ENCODE measurements at places on chromosomes 5 and 9. TPM values are rescaled to one million over a fixed set of nuclear protein-coding genes. Genes with fewer than 3 reads are reported as not detected.

Gene FBP2
- 0.28 TPM for total RNA-seq

GRCh38 chr5:131413605-131414559 lies 150.0 kb downstream of the CDC42SE2 start:
- no peak for DNase-seq
- no peaks in the 10 kb centered on the region for H3K27me3 ChIP-seq
- H3K36me3 ChIP-seq, result peaks cover 13% of the 10 kb centered on the region
- H3K4me1 ChIP-seq, result no peaks in the 10 kb centered on the region
- no peak overlapping the region for H3K27ac ChIP-seq

DNA sequence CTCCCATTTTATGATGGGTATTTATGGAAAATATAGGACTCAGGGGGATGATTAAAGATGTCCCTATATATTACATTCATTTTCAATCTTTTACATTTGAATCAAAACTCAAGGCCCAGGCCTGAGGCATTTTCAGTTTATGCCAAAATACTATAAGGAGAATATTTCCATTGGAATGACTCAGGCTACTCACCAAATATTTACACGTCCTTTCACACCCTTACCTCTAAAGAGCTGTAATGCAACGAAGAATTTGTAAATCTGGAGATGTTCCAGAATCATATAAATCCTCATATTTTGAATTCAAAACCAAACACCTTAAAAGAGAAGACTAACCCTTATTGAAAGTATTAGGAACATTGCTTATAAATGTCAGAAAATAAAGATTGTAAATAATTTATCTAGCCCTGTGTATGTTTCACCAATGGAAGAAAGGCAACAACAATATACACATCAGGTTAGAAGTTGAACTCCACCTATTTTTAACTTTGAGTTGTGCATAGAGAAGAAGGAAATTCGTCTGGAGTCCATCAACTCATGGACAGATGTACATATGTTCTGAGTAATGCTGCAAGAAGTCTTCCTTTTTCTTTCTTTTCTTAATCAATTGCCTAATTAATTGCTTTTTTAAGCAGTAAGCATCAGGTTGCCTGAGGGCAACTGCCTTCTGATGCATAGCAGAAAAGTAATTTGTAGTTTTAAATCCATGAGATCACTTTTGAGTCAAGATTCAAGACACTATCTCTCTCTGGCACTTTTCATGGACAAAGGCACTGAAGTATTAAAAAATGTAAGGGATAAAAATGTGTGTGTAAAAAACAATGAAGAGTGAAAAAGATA lies 579.3 kb upstream of the RGMB start:
- no peak overlapping the region for H3K27ac ChIP-seq
- H3K27me3 ChIP-seq, result no peaks in the 10 kb centered on the region
- H3K4me1 ChIP-seq, result no peaks in the 10 kb centered on the region
- no peak overlapping the region for H3K4me3 ChIP-seq
- DNase-seq, result no peak

DNA sequence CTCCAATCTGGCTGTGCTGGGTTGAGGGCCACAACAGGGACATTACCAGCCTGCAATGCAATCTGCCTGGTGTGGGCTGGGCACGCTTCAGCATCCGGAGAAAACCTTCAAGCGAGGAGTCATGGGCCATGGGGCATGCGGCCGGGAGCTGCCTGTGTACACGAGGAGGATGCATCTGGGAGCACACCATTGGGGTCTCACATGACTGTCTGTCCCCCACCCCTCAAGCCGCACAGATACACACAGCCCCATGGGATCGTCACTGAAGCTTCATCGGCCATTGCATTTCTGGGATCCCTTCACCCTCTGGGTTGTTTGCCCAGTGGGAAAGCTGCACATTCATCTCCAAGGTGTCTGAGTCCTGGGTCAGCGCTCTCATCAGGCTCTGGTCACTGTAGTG lies 9.9 kb downstream of the LCN1 start:
- H3K36me3 ChIP-seq, result no peaks in the 10 kb centered on the region
- no peak overlapping the region for H3K4me3 ChIP-seq
- peaks cover 7% of the 10 kb centered on the region for H3K4me1 ChIP-seq
- no peak for DNase-seq
- H3K27me3 ChIP-seq, result no peaks in the 10 kb centered on the region
- no peak overlapping the region for H3K27ac ChIP-seq

Gene SPEF2
- total RNA-seq, result 3.4 TPM

GRCh38 chr5:95923918-95924544 lies 37.6 kb downstream of the ELL2 start:
- peaks cover 9% of the 10 kb centered on the region for H3K4me1 ChIP-seq
- H3K27me3 ChIP-seq, result peaks cover 5% of the 10 kb centered on the region
- H3K36me3 ChIP-seq, result no peaks in the 10 kb centered on the region
- H3K27ac ChIP-seq, result no peak overlapping the region
- no peak overlapping the region for H3K4me3 ChIP-seq

- H3K36me3 ChIP-seq, result no peaks in the 10 kb centered on the region
- H3K4me1 ChIP-seq, result no peaks in the 10 kb centered on the region
- no peak for DNase-seq
- no peak overlapping the region for H3K4me3 ChIP-seq
- H3K27me3 ChIP-seq, result no peaks in the 10 kb centered on the region
Measured at GRCh38 chr5:73112359-73112758, 8.0 kb upstream of the TMEM171 start.

DNA sequence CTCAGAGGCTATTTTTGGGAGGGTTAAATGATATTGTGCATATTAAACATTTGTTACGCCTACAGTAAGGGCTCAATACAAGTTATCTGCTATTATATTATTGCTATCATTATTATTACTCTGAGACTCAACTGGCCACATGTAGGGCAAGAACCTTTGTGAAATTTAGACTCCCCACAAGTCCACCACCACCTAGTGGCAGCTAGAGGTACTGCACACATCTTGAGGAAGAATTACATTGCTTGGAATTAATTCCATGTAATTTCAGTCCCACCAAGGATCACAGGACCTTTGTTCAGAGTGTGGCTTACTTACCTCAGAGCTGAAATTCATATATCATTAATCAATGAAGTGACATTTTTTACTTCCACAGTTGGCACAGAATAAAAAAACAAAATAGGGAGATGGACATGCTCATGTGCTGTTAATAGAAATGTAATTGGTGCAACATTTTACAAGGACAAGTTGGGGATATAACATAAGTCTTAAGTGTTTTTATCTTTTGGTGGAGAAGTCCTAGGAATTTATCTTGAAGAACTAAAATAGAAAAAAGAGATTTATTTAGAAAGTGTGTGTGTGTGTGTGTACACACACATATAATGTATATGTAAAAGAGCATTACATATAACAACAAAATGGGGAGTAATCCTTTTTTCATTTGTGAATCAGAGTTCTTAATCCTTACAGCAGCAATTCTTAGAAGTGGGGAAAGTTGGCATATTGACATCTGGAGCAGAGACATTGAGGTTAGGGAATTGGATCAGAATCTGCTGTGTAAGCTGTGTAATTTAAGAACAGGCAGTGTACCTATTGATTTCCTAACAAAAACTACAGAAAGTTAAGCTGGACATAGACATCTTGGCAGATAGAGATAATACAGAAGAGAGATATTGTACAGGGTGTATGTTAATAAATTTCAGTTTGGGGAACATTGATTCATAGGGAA lies 11.2 kb downstream of the MSANTD3 start:
- H3K27me3 ChIP-seq, result peaks cover 1% of the 10 kb centered on the region
- no peaks in the 10 kb centered on the region for H3K36me3 ChIP-seq
- DNase-seq, result peak; percentile 75
- no peak overlapping the region for H3K27ac ChIP-seq
- peaks cover 5% of the 10 kb centered on the region for H3K4me1 ChIP-seq

- no peaks in the 10 kb centered on the region for H3K4me1 ChIP-seq
- no peak overlapping the region for H3K27ac ChIP-seq
- peaks cover 36% of the 10 kb centered on the region for H3K36me3 ChIP-seq
Measured at GRCh38 chr9:93652604-93653592, 76.5 kb downstream of the PHF2 start.

GRCh38 chr5:14447958-14448911 lies 133.4 kb upstream of the OTULINL start:
- H3K27ac ChIP-seq, result no peak overlapping the region
- H3K36me3 ChIP-seq, result peaks cover 29% of the 10 kb centered on the region
- peaks cover 5% of the 10 kb centered on the region for H3K27me3 ChIP-seq
- no peak for DNase-seq
- H3K4me3 ChIP-seq, result no peak overlapping the region

- no peak for DNase-seq
- no peaks in the 10 kb centered on the region for H3K27me3 ChIP-seq
- H3K4me3 ChIP-seq, result no peak overlapping the region
- no peaks in the 10 kb centered on the region for H3K36me3 ChIP-seq
- no peak overlapping the region for H3K27ac ChIP-seq
Measured at GRCh38 chr5:92703976-92704375, 877.0 kb downstream of the NR2F1-AS1 start.

GRCh38 chr9:16559418-16560188 lies 310.9 kb downstream of the BNC2 start:
- no peak for DNase-seq
- H3K27ac ChIP-seq, result no peak overlapping the region
- H3K36me3 ChIP-seq, result no peaks in the 10 kb centered on the region
- no peaks in the 10 kb centered on the region for H3K27me3 ChIP-seq
- H3K4me3 ChIP-seq, result no peak overlapping the region
- H3K4me1 ChIP-seq, result no peaks in the 10 kb centered on the region

Gene PCDHB3
- total RNA-seq, result 6.5 TPM

- H3K27ac ChIP-seq, result no peak overlapping the region
- DNase-seq, result no peak
- no peaks in the 10 kb centered on the region for H3K4me1 ChIP-seq
- peaks cover under 1% of the 10 kb centered on the region for H3K27me3 ChIP-seq
- H3K4me3 ChIP-seq, result no peak overlapping the region
- H3K36me3 ChIP-seq, result no peaks in the 10 kb centered on the region
Measured at GRCh38 chr9:32869404-32869803, 86.1 kb downstream of the TMEM215 start.

Gene N4BP3
- total RNA-seq, result 107 TPM

Gene MEGF10
- total RNA-seq, result 5.6 TPM
